NCI-H460 (cell line): ENCODE measurements at places on chromosomes 11 and 22. TPM values are rescaled to one million over a fixed set of nuclear protein-coding genes. Genes with fewer than 3 reads are reported as not detected.

DNA sequence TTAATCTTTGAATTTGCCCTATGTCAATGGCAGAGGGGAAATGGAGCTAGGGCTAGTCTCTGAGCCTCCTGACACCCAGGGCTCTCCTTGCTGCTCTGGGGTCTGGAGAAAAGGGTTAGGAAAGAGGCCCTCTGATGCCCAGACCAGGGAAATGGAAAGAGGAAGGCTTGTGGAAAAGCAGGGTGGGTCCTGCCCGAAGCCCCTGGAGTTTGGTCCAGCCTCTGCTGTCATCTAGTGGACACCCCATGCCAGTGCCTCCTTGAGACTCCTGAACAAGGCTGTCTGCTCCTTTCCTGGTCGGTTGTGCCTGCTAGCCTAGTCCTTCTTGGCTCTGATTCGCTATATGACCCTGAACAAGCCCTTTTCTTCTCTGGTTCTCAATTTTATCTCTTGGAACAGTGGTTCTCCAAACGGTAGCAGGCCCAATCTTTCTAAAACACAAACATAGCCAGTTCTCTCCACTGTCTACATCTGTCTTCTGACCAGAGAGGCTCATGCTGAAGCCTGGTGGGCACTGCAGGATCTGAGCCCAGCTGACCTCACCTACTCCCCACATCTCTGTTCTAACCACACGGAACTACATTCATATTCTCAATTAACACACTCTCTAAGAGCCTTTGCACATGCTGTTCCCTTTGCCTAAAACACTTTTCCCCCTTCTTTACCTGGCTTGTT lies 8.8 kb upstream of the PLA2G3 start:
- DNase-seq: peak; percentile 65

GRCh38 chr22:17116572-17117330 lies 4.4 kb downstream of the TMEM121B start:
- DNase-seq: no peak

DNA sequence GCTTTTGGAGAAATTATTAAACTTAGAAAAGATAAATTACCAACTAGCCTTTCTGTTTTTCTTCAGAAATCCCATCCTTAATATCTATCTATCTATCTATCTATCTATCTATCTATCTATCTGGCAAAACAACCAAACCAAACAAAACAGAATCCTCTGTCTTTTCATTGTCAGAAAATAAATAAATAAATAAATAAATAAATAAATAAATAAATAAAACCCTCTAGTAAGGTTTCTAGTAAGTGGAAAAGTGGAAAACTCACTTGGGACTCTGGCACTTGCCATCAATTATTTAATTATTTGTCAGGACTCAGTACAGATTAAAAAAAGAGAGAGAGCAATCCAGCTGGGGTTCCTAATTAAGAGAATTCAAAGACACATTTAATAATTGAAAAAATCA lies 556.2 kb upstream of the CHORDC1 start:
- no peak for DNase-seq

DNA sequence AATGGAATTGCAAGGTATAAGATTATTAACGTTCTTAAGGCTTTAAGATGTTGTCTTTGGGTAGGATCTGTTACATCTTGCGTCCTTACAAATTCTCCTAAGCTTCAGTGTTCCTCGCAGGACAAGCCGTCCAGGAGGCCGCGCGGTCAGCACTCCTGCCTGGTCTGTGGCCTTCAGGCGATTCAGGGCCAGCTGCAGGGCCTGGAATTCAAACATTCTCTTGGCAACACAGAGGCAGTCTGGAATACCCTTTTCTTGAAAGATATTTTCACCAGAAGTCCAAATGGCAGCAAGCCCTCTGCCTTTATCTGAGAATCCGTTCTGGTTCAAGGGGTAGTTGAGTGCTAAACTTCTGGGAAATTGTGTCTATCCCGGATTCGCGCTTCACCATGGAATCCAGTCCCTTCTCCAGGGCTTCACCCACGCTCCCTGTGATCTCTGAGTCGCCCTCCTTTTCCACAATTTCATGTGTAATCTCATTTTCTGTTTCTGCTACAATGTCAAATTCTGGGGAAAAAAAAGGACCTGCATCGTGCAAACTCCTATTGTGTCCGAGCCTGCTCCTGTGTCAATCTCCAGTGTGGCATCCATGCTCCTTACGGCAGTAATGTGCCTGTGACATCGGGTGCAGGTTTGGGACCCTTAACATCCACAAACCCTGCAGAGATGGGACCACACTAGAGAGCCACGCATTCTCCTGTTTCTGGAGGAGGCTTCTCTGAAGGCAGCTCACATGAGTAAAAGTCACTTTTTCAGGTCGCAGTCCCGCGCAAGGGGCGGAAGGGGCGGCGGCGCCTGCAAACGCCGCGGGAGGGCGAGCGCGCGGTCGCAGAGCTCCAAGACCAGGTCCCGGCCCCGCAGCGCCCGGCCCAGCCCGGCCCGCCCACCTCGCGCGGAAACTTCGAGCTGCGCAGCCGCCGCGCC lies 25.4 kb upstream of the SORL1 start:
- DNase-seq: no peak

DNA sequence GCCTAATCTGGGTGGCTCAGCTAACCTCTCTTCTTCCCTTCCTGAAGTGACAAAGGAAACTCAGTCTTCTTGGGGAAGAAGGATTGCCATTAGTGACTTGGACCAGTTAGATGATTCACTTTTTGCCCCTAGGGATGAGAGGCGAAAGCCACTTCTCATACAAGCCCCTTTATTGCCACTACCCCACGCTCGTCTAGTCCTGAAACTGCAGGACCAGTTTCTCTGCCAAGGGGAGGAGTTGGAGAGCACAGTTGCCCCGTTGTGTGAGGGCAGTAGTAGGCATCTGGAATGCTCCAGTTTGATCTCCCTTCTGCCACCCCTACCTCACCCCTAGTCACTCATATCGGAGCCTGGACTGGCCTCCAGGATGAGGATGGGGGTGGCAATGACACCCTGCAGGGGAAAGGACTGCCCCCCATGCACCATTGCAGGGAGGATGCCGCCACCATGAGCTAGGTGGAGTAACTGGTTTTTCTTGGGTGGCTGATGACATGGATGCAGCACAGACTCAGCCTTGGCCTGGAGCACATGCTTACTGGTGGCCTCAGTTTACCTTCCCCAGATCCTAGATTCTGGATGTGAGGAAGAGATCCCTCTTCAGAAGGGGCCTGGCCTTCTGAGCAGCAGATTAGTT lies 14.2 kb upstream of the UVRAG start:
- DNase-seq: no peak

DNA sequence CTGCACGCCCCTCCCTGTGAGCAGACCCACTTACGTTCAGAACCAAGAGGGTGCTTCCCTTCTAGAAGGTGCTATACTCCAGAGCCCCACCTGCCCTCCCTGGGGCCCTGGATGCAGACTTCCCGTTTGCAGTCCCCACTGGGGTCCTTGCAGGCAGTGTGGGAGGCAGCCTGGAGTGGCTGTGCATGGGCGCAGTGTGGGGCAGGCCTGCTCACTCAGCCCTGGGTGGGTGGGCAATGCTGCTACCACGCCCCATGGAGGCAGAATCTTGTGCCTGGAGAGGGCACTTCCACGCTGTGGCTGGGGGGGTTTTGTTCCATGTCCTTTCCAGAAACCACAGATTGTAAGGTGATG lies 116.2 kb downstream of the KCNQ1OT1 start:
- no peak for DNase-seq

DNA sequence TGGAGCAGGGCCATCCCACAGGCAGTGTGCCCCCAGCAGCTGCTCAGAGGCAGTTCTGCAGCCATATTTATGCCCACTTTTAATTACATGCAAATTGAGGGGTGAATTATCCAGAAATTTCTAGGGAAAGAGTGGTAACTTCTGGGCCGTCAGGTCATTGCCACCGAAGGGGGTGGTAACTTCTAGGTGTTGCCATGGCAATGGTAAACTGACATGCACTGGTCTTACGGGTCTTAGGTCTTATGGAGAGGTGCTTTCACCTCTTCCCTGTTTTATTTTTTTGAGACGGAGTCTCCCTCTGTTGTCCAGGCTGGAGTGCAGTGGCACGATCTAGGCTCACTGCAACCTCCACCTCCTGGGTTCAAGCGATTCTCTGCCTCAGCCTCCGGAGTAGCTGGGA lies 3.8 kb upstream of the TMEM134 start:
- no peak for DNase-seq

- no peak for DNase-seq
These were observed at the start of gene C11orf68 for GRCh38 chr11:65918211-65919140. Gene C11orf68 (minus strand): TSS chr11:65919062. CDS start chr11:65919031, 31 bp downstream.

DNA sequence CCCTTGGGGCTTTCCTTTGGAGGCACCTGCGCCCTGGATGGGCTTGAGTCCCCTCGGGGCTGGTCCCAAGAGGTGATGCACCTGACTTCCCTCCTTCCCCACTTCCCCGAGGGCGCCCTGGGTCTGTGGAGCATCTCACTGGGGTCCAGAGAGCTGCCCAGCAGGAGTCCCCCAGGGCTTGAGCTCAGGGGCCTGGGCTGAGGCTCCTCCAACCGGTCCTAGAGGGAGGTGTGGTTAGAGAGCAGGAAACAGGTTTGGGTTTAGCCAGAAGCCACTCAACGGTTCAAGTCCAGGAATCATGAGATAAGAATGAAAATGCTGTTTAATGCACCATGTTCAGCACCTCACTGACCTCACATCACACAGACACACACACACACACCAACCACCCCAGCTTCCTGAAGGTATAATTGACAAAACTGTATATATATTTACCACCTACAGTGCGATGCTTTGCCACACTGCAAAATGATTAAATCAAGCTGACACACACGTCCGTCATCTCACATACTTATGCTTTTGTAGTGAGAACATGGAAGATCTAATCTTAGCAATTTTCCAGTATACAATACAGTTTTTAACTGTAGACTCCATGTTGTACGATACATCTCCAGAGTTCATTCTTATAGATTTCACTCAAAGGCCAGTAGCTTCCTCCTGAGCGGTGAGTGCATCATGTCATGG lies 628 bp upstream of the IGLL1 start:
- DNase-seq: no peak

DNA sequence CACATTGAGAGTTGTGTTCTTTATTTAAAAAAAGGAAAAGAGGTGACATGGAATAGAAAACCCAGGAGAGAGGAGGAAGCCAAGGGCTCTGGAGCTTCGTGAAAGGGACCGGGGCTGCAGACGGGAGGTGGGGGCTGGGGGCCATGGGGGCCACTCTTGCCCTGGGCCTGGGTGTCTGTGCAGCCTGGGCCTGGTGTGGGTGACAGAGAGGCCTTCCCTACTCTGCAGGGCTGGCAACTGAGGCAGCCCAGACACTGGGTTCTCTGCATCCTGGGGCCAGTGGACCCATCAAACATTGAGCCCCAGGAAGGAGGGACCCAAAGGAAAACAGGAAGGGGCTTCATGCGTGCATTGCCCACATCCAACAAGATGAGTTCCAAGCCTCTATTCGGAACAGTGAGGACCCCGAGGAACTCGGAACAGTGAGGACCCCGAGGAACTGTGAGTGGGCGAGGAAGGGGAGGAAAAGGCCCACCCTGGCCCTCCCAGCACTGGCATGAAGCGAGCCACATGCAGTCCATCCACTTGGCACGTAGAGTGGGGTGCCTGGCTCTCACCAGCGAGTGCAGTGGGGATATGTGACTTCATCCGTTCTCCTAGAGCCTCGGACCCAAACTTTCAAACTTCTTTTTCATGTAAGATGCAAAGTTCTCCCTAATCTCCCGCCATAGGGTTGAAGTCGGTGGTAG lies 1121.6 kb downstream of the BRD1 start:
- no peak for DNase-seq

CCDC15 gene
- total RNA-seq: 1.8 and 2.3 TPM in 2 replicates

TLCD5 gene
- total RNA-seq: 8.5 and 9.3 TPM in 2 replicates

PATE2 gene
- total RNA-seq: not detected in 2 replicates

BRSK2 gene
- total RNA-seq: 3.1 and 4.2 TPM in 2 replicates
